ENCODE measurements at places on chromosomes 1 and 21.
A peak's percentile ranks its signal among the peaks of the same experiment; 100 is the strongest.

DNA sequence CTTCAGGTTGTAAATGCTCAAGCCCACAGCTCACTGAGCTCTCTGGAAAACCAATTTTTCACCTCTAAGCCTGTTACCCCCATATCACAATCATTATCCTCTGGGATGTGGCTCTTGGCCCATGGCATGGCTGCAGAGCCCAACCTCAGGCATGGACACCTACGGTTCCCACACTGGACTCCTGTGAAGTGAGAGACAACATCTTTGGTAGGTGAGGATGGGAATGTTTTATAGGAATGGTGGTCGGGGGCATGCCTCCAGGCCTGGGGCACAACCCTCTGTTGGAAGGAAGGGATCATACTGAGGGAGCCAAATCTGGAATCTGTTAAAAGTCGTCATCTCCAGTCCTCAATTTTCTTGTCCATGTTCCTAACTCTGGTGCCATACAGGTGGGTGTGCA, 179.1 kb downstream of the FOXD2 start:
- no peak for DNase-seq

DNA sequence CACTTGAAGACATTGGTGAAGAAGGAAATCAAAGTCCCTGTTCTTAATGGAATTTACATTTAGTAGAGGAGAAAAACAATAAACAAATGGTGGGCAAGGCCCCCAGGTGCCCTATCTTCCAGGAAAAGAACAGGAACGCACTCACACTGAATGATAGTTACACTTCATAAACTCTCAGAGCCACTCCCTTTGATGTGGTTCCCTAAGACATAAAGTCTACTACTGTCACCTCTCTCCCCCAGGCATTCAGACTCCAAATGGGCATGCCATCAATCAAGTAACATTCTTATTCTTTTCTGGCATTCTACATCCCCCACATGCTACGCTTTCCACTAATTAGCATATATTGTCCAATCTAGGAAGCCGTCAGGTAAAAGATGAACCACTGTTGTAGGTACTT, 36.6 kb upstream of the PIGC start:
- no peak for DNase-seq

DNA sequence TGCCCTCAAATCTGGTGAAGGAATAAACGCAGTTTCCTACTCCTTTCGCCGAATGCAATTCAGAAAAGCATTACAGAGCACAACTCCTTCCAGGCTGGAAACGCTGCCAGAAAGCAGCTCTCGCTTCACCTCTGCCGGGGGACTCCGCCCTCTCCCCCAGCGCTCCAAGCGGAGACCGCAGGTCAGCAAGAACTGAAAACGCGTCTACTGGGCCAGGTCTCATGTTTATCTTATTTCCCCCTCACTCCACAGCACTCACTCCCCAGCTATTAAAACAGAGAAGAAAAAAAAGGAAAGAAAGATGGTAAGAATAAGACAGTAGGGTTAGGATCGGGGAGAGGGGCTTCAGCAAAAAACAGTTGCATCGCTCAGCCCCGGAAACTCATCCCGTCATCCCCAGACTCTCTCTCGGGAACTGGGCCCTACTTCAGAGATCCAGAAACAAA, 833 bp upstream of the RCOR3 start:
- DNase-seq: peak; percentile 47

GRCh38 chr1:112651205-112651604, 23.3 kb upstream of the MOV10 start:
- DNase-seq: no peak

DNA sequence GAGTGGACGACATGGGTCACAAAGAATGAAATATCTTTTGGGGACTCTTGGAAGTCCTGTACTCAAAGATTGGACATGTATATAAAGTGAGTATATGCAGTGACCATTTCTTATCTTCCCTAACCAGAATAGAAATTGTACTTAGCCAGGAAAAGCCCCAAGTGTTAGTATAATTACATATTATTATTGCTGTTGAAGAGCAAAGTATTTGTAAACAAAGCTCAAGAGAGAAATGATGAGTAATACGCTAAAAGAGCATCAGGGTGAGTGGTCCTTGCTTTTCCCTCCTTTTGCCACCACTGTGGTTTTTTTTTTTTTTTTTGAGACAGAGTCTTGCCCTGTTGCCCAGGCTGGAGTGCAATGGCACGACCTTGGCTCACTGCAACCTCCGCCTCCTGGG, 6.4 kb upstream of the CGN start:
- no peak for DNase-seq

- peak; percentile 33 for DNase-seq
These were observed 7.5 kb downstream of the MYOC start for GRCh38 chr1:171644805-171645483.

GRCh38 chr1:219833214-219833815, 95.0 kb downstream of the SLC30A10 start:
- DNase-seq: no peak

Measured in NCI-H1930 (cell line).